Cerebellar cortex (tissue), 1 donor: ENCODE measurements at places on chromosomes 7 and 10.

GRCh38 chr10:78508955-78509748 is 475.5 kb downstream of the RPS24 start:
- DNase-seq: no peak

GRCh38 chr7:154332811-154333580 is 280.8 kb downstream of the DPP6 start:
- peak; percentile 49 for DNase-seq

- peak; percentile 18 for DNase-seq
These were observed 3.5 kb upstream of the GNGT1 start for GRCh38 chr7:93902777-93903423.

- DNase-seq: no peak
These were observed 74.3 kb downstream of the NRG3 start for GRCh38 chr10:81949283-81949682.

DNA sequence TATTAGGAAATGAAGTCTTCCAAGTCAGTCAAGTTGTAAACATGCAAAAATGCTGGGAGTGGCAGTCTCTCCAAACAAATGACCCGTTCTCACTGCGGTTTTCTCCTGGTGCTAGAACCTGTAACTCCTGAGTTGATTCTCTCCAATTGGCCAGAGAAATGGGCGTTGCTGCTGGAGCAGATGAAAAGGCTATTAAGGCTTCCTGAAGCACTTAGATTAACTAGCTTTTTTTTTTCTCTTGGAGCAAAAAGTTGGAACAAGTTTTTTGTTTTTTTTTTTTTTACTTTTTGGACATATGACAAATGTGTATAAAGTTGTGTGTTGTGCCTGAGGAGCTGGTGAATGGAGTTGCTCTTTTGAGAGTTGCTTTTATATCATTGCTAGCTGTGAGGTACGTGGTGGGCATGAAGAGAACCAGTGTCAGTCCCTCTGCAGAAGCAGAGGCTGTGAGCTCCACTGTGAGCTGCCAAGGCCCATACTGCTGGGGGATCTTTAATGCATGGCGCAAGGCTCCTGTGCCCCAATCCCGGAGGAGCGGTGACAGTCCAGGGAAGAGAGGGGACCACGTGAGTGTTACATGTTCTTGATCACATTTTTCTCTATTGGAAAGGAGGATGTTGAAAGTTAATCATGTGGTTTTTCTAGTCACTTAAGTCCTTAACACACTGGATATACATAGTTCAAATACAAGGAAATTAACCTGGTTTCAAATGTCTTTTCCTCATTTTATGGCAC is 393.6 kb upstream of the GALNT17 start:
- DNase-seq: peak; percentile 61

GRCh38 chr7:47489624-47490023 is 92.3 kb downstream of the TNS3 start:
- DNase-seq: no peak

- DNase-seq: no peak
These were observed 46.6 kb downstream of the RSU1 start for GRCh38 chr10:16770670-16771069.

DNA sequence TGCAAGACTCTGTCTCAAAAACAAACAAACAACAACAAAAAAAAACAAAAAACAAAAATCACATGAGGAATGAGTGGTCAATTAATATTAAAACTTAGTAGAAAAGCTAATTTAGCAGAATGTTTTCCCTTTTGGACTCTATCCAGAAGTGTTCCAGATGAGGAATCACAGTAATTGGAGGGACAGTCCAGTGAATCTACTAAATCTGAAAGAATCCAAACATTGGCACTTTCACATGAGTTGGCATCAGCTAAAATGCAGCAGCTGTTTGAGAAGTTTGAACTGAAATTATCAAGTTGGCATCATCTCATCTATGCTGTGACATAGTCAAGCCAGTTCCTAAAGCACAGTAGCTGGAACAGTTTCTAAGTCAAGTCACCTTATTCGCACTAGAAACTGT is 367.8 kb downstream of the PPP1R3A start:
- DNase-seq: no peak

DNA sequence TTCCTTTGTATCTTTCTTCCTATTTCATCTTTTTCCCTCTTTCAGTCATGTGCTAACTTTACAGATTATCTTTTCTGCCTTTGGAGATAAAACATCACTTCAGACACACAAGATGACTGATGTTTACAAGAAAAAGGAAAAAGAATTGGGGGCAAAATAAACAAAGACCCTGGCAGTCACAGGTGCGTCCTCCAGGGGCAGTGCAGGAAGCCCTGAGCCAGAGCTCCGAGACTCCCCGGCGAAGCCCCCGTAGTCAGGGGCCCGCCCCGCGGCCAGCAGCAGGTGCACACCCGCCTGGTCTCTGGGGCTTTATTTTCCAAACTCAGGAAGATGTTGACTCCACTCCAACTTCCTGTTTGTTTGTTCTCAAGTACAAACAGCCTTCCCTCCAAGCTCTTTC is 10.2 kb downstream of the STK32C start:
- DNase-seq: no peak

- no peak for DNase-seq
These were observed 2.1 kb upstream of the SORCS3 start for GRCh38 chr10:104638861-104639589.
